ENCODE measurements at places on chromosomes 6 and 20.

- no peak for DNase-seq
These were observed 453.8 kb downstream of the RFPL4B start for GRCh38 chr6:112800916-112801315.

DNA sequence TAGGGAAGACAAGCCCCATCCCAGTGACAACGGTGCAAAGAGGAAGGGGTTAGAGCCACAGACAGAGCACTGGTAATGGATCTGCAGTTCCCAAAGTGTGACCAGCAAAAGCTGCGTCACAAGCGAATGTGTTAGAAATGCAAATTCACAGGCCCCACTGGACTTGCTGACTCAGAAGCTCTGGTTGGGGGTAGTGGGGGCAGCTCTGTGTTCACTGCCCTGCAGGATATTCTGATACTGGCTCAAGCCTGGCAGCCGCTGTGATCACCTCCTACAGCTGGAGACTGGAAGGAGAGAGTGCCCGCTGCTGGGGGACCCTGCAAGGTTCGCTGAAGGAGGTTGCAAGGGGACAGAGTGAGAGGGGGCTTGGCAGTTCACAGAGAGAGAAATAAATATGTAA is 179.7 kb upstream of the CDH4 start:
- no peak for DNase-seq

DNA sequence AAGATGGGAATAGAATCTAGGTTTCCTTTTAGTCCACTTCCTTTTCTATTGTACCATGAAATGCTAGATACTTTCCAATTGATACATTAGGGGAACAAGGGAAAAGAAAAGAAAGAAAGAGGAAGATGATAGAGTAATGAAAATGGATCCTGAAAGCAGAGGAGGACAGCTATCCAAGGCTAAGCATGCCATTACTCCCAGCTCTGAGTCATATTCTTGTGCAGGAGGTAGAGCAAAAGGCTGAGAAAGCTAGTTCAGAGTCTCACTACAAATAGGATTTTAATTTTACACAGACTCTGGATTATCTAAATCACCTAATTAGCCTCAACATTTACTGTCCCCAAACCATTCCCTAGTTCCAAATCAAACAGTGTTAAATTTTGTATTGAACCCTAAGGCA is 23.6 kb downstream of the RWDD2A start:
- no peak for DNase-seq

GRCh38 chr6:23728707-23729106 is 397.3 kb upstream of the NRSN1 start:
- DNase-seq = no peak

- DNase-seq = no peak
These were observed 105.8 kb downstream of the SLC35B3 start for GRCh38 chr6:8329562-8329961.
